ENCODE measurements at places on chromosomes 12 and 14.
A peak's percentile ranks its signal among the peaks of the same experiment; 100 is the strongest.

DNA sequence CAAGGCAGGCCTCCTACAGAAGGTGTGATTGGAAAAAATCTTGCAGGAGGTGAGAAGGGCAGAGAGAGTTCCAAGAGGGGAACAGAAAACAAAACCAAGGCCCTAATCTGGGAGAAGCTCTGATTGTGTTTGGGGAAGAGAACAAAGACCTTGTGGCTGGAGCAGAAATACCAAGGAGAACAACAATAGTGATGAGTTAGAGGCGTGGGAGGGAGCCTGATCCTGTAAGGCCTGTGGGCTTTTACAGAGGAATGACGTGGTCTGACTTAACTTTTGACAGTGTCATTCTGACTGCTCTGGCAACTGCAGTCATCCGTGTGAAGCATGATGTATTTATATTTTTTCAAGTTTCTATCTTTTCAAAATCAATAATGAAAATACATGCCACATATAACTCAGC lies 200.6 kb downstream of the ANO4 start:
- no peak for DNase-seq

GRCh38 chr14:95482627-95483308 lies 33.7 kb downstream of the SYNE3 start:
- no peak for DNase-seq

DNA sequence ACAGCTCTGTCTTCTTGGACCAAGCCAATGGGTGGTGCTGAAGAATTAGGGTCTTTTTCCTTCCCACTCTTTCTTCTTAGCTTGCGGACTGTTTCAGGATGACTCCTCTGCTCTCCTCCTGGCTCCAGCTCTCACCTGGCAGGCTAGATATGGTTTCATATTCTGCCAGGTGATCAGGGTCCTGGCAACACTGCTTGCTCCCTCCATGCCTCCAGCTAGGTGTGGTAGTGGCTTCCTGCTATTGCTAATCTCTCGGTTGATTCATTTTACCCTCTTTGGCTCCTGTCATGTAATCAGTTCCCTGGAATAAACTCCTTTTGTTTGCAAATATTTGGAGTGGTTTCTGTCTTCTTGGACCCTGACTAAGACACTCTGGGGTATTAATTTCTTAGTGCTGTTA lies 4.3 kb upstream of the GZMH start:
- no peak for DNase-seq

DNA sequence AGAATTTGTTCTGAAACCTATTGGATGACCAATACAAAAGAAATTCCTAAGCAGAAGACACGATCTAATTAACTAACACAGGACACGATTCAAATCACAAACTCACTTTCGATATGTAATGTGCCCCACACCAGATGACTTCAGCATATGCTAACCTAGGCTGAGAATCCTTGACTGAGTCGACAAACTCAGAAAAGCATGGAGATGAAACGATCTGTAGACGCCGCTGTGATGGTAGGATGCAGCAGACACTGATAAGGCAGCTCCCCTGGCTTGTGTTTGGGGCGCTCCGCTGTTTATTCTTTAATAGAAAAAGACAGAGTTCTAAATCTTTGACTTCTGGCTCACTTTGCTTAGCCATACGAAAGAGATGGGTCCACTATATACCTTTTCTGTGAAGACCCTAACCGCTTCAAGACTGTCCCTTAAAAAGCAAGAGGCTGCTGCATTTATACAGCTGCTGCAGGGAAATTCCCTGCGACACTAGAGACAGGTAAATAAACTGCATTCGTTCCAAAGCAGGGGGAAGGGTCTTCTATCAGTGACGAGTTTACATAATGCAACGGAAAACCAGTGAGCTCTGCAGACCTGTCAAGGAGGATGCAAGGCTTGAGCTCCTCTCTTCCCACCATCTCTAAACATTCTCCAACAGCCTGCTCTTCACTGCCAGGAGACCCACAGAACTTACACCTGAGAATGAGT lies 929 bp downstream of the CHD8 start:
- peak; percentile 4 for DNase-seq

- no peak for DNase-seq
Measured at GRCh38 chr12:89256060-89256459, 96.2 kb downstream of the DUSP6 start.

- no peak for DNase-seq
Measured at GRCh38 chr14:104892531-104893434, 27.7 kb downstream of the CEP170B start.

DNA sequence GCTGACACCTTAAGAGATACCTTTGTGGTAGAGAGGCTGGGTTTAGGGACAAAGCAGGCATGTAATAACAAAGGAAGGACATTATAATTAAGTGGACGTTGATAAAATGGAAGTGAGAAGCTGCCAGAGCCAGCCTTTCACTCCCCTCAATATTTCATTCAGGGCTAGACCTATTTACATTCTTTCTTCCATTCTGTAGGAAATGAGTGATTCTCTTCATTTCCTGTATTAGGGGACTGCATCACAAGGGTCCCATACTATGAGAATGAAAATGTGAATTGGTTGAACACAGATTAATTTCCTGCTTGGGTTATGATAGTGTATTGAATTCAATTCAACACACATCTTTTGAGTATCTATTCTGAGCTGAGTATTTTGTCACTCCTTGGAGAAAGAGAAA lies 143.0 kb downstream of the OTOGL start:
- DNase-seq = no peak

- peak; percentile 96 for DNase-seq
Measured at GRCh38 chr12:25997201-25997963, 38.9 kb downstream of the RASSF8 start.

DNA sequence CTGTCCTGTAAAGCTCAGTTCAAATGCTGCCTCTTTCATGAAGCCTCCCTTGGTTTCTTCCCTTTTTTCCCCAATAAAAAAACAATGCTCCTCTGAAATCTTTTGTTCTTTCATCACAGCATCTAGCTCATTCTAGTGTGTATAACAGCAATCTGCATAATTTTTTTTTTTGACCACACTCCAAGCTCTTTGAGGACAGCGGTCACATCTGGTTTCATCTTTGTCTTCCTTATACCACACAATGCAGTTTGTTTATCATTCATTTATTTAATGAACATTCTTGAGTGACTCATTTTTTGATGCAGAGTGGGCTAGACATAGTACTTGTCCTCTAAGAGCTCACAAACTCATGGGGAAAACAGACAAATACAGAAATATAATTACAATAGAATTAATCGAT lies 7.3 kb downstream of the GNG2 start:
- no peak for DNase-seq

GRCh38 chr12:128387811-128388422 lies 120.9 kb downstream of the TMEM132C start:
- DNase-seq = no peak

DNA sequence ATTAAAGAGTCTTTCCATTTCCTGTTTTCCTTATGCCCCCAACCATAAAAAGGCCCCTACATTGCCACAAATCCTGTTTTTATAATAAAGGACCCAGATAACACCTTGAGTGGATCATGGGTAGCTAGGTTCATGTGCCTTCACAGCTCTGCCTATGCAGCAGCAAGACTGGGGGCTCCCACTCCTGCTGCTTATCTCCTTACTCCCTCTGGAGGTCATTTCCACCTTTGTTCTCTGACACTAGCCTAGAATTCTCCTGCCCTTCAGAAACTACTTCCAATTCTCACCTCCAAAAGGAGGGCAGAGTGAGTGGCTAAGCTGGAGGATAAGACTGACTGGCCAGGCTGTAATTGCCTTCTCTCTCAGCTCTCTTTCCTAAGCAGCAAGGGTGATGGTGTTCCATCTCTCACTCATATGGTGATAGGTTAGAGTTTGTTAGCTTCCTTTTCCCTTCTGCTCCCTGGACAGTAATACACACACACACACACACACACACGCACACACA lies 20.0 kb upstream of the STAC3 start:
- DNase-seq = no peak

DNA sequence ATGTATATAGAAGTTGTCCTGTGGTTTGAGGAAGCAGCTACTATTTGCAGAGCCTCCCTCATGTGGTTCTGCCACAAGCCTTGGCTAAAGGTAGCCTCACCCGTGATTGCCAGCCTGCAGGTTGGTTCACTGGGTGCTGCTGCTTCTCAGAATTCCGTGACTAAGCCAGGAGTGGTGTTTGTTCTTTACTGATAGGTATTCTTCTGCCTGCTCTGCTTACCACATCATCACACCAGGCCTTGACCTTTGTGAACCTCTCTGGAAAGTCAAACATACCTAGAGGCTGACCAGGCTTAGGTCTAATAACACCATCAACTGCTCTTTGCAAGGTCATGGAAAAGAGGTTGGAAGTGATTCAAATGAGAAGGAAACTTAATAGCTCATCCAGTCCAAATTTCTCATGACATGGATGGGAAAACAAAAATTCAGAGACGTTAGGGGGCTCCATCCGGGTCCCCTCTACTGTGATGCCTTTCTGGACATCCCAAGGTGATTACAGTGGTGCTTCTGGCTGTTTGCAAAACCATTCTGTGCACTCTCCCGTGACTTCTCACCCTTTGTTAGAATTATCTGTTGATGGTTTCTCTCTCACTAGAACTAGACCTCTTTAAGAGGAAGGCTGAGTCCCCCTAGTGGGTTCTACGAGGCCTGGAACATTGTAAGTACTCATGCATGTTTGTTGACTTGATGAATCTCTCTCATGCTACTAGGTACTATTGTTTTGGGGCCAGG lies 8.5 kb upstream of the SOCS2 start:
- DNase-seq = peak; percentile 21

GRCh38 chr14:93012951-93013719 lies 90.2 kb downstream of the CHGA start:
- DNase-seq = peak; percentile 51

DNA sequence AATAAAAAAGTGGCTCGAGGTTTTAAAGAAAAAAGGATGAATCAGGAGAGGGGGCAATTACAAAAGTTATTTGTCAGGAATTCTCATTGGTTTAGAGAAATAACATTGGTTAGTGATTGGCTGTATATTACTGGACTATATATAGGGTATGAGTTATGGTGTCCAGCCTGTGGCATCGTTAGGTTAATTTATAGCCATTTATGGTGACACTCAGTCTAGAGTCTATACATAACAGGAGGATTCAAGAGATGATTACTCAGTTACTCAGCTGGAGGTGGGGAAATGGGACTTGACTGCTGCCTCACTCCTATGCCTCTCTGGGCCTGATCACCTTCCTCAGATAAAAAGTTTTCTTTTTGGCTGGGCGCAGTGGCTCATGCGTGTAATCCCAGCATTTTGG lies 25.6 kb upstream of the NFYB start:
- peak; percentile 48 for DNase-seq

DNA sequence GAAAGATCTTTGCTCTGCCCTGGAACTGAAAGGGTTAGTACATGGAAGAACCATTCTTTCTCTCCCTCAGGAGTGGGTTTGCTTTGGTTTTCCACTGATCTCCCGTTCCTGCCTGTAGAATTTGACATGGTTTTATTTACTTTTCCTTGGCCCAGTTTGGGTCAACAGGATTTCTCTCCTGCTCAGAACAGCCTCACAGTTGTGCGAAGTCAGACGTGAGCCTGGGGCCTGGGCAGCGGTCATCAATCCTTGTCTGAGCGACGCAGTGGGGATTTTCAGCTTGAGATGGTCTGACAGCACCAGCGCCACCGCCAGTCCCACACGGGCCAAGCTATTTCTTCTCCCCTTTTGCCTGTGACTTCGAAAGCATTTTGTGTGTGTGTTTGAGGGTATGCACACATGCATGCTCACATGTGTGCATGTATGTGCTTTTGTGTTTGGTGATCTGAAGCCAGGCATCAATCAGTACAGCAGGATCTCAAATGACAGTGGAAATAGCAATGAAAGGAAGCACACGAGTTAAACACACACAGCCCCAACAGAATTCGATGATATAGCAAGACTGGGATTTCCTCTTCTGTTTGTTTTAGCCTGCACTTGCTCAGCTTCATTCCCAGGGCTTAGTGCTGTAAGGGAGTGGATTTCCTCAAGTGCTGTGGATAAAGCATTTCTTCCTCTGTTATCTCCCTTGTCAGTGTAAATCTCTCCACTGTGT lies 58.3 kb downstream of the SMOC1 start:
- DNase-seq = no peak

GRCh38 chr12:75086091-75087038 lies 123.3 kb downstream of the KCNC2 start:
- DNase-seq = peak; percentile 74

GRCh38 chr12:55188974-55189556 lies 31.8 kb upstream of the OR10A7 start:
- peak; percentile 67 for DNase-seq

DNA sequence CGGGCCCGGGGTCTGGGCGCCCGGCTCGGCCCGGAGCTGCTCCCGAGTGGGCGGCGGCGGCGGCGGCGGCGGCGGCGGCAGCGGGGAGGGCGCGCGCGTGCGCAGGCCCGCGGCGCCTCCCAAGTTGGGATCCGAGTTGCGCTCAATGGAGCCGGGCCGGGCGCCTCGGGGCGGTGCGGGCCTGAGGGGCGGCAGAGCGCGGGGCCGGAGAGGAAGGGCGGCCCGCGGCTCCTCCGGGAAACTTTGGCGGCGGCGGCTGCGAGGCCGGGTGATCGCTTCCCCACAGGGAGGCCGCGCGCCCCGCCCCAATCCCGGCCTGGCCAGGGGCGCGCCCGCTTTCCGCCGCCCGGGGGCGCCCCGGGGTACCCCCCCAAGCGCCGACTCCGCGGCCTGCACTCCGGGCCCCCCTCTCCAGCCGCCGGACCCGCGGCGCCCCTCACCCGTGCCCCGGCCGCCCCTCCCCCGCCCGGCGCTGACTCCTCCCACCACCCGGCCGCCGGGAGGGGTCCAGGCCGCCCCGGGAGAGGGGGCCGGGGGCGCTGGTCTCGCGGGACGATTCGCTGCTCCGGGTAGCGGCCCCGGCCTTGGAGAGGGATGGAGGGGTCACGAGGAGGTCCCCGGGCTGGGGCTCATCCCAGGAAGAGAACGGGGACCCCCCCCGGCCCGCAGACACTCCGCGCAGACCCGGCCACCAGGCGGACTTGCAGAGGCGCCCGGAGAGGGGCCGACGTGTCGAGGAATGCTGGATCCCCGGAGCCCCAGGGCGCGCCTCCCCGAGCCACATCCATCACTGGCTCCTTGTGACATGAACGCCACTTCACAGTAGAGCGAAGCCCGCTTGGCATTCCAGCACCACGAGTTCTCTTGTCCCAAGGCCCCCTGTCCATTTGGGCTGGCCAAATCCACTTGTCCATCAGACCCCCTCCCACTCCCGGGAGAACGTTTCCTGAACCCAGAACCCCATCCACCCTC lies at the start of gene RILPL1:
Gene RILPL1 (minus strand): TSS at position 48 of the 972 bp plus-strand sequence. CDS start 237 bp downstream, outside the sequence.
- no peak for DNase-seq

- DNase-seq = peak; percentile 32
Measured at GRCh38 chr12:120598674-120599463, 17.7 kb upstream of the POP5 start.

DNA sequence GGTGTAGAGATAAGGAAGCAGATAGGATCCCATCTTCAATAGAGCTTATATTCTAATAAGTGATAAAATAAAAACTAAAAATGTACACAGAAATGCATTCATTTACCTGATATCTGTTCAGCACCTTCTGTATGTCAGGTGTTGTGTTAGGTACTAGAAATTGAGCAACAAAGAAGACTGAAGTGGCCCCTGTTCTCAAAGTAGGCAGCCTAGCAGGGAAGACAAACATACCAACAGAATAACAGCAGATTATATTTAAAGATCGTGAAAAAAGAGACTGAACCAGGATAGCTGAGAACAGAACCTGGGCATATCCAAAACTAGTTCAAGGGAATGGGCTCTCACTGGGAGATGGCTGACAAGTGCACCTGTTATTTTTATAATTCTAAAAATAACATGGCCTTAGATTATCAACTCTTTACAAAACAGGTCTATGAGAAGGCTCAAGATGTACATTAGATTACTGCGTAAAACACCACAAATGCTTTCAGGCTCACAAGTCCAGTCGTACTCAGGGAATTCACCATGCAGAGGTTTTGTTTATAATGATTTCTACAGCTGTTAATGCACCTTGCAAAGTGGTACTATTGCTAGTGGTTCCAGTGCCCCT lies 16.4 kb downstream of the ANO6 start:
- no peak for DNase-seq

GRCh38 chr14:78637489-78637888 lies 467.3 kb downstream of the NRXN3 start:
- DNase-seq = no peak
